ENCODE measurements at places on chromosomes 7 and 10. TPM values are rescaled to one million over a fixed set of nuclear protein-coding genes. Genes with fewer than 3 reads are reported as not detected.

GRCh38 chr10:12484002-12484918, 134.9 kb downstream of the CAMK1D start:
- DNase-seq: no peak

ADRB1 gene
- 0.57 TPM for polyA plus RNA-seq

POLR3A gene
- polyA plus RNA-seq: 5.8 TPM

- DNase-seq: no peak
These were observed 162.9 kb upstream of the NRP1 start for GRCh38 chr10:33497338-33497737.

DNA sequence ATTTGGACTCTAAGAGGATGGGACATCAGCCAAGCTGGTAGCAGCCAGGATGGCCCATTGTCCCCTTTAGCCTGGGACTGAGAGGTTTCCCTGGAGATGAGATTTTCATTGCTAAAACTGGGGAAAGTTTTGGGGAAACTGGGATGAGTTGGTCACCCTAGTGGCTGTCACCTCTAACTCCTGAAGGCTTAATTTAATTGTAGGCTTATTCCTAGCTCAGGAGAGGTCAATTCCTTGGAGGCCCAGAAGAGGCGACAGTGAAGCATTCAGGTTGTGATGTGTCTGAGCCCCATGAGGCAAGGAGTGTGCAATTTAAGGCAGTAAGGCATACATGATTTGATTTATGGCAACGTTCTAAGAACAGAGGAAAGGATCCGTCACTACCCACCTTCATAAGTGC, 24.9 kb upstream of the JAZF1 start:
- DNase-seq: no peak

ADGRA1 gene
- polyA plus RNA-seq: 0.03 TPM

GRCh38 chr7:100694098-100694745, at the start of gene GIGYF1:
GIGYF1 (minus strand) TSS chr7:100694250; CDS start chr7:100688238, 6,012 bp downstream.
- DNase-seq: no peak

- no peak for DNase-seq
These were observed at the start of gene MICALL2 for GRCh38 chr7:1458683-1459511. MICALL2 (minus strand) TSS chr7:1459470; CDS start chr7:1459326, 144 bp downstream.

DYDC2 gene
- polyA plus RNA-seq: not detected

DNA sequence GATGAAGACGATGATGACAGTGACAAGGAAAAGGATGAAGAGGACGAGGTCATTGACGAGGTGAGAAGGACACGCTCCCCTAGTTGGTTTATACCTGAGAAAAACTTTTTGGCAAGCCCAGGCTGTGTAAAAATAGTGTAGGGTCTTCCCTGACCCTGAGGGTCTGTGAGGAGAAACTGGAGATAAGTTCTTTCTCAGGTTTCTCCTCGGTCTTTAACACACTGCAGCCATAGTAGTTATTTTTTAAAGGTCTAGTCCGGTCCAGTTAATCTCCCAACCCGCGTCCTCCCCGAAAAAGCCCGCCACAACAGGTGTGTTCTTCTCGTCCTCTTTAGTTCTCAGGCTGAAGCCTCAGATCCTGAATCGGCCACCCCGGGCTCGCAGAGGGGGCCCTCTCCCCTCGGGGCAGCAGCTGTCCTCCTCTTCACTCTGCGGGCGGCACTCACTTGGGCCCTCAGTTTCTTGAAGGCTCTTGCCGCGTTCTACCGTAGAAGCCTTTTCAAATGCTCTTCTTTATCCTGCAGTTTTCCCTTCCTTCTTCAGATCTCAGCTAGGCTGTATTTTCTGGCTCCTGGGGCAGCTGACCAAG, 411 bp downstream of the BCCIP start:
- DNase-seq: no peak

DNA sequence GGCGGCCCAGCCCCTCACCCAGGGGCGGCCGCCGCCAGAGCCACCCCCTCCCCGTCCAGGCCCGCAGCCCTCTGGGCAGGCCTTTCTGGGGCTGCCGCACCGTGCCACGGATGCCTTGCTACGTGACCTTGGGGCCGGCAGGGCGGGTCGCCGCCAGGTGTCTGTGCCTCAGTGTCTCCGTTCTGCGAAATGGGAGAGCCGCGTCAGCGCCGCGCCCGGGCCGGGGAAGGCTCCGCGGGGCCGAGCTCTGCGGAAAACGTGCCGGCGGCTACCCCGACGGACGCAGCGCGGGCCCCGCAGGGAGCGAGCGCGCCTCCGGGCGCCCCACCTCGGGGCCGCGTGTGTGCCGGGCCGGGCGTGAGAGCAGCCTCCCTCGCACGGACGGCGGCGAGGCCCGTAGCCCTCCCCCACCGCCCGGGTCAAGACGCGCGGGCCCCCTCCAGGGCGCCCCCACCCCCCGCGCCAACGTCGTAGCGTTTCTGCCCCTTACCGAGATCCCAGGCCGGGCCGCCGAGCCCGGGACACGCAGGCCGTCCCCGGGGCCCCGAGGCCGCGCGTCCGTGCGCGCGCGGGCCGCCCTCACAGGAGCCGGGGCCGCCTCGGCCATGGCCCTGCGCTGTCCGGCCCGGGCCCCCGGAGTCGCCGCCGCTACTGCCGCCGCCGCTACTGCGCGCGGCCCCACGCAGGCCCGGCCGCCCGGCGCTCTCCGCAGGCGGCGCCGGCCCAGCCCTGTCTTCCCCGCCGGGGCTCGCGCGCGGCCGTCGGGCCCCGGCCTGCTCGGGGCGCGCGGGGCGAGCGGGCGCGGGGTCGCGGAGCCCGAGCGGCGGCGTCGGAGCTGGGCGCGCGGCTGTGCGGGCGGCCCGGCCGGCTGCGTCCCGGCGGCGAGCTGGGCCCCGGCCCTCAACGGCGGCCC, 1.1 kb downstream of the ZNF777 start:
- DNase-seq: no peak

- DNase-seq: no peak
These were observed 43.4 kb upstream of the C1GALT1 start for GRCh38 chr7:7138897-7139296.

SFRP4 gene
- 2.2 TPM for polyA plus RNA-seq

CNPY4 gene
- 26.1 TPM for polyA plus RNA-seq

DNA sequence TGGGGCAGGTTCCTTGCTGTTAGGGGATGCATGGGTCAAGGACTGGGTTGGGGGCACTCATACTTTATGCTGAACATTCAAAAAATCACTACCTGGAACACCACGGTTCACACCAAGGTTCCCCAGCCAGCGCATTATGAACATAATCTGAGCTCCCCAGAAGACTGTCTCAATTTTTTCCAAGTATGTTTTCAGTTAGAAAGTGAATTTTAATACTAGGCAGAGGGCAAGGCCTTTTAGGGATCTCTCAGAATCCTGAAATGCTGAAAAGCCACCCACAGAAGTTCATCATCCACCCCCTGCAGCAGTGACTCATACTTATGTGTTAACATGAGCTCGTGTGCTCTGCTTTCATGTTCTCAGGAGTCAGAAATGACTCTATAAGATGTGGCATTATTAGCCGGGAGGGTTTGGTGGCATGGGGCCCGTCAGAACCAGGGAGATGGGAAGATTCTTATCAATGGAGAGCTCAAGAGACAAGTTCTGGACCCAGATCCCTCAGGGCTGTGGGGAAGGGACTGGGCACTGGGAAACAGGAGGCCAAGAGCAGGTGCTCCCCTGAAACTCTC, 185.2 kb upstream of the ITGB1 start:
- no peak for DNase-seq

GRCh38 chr7:23473844-23474093, 3.5 kb upstream of the IGF2BP3 start:
- DNase-seq: no peak

DNA sequence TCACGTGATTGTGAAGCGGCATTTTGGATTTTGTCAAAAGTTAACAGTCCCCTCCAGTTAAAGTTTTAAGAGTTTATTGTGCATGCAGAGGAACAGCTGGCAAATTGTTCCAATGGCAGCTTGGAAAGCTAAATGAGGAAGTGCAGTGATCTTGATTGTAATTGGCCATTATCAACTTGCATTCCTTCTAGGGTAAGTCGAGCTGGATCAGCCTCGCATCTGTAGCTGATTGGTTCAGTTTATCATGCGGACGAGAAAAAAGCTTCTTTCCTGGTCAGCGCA, 566 bp downstream of the ZNF789 start:
- no peak for DNase-seq

PRR15 gene
- 4.8 TPM for polyA plus RNA-seq

DNA sequence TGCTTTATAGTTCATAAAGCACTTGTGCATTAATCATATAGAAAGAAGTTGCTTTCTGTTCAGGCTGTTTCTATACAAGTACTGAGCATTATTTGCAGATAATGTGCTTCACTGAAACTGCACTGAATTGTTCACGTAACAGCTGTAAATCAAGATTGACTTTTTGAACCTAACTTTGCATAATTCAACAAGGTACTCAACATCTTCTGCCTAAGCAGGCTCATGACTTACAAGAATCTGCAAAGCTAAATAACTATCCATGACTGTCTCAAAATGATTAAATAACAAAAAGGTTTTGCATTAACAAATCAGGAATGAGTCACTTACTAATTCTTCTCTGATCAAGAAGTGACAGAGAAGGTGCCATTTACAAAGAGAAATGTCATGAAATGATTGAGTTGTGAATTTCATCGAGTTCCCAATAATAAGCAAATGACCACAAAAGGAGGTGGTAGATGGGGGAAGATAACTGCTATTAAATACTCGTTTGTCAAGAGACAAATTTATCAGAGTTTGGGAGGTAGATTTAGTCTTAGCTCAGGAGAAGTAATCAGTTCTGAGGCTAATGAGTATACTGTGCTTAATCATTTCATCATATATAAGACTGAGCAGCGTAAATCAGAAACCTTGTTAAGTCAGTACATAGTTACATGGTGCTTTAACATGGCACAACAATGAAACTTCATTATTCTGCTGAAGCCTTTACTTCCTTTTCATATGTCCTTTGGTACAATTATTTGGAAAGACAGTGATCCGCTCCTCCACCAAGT, 161.3 kb upstream of the LRRN3 start:
- no peak for DNase-seq

PTER gene
- 6.9 TPM for polyA plus RNA-seq

- no peak for DNase-seq
These were observed 15.6 kb upstream of the AKR1C3 start for GRCh38 chr10:5078547-5079180.

GRCh38 chr10:78774614-78774998, 294.2 kb upstream of the ZMIZ1 start:
- no peak for DNase-seq

DAGLB gene
- polyA plus RNA-seq: 8.1 TPM

Measured in urinary bladder (tissue), 4 donors.